ENCODE measurements at places on chromosomes 1 and 21. TPM values are rescaled to one million over a fixed set of nuclear protein-coding genes. Genes with fewer than 3 reads are reported as not detected.

- DNase-seq = no peak
These were observed 78.7 kb upstream of the ATP1B1 start for GRCh38 chr1:169027607-169028320.

DNA sequence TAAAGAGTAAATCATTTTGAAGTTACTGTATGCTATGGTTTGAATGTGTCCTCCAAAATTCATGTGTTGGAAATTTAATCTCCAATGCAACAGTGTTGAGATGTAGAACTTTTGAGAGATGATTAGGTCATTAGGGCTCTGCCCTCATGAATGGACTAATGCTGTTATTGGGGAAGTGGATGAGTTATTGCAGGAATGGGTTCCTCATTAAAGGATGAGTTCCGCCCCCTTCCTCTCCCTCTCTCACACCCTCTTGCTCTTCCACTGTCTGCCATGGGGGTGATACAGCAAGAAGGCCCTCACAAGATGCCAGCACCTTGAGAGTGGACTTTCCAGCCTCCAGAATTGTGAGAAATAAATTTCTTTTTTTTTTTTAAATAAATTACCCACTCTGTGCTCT is 97.6 kb downstream of the ATP1A1 start:
- no peak for DNase-seq

DNA sequence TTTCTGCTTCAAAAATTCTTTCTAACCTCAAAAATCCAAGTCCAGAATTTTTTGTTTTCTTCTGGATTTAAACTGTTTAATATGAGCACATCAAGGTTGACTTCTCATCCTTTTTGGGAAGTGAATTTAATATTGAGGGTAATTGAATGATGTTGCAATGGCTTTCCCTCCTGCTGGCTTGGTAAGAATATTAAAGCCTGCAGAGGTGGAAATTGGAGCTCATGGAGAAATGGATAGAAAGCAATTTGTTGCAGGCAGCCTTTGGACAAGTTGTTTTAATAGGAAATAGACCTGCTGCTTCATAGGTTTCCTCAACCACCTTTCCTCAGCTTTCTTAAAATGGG is 124.7 kb downstream of the SYT2 start:
- no peak for DNase-seq

- no peak for DNase-seq
These were observed 308.6 kb downstream of the PTPRC start for GRCh38 chr1:198947456-198947855.

DNA sequence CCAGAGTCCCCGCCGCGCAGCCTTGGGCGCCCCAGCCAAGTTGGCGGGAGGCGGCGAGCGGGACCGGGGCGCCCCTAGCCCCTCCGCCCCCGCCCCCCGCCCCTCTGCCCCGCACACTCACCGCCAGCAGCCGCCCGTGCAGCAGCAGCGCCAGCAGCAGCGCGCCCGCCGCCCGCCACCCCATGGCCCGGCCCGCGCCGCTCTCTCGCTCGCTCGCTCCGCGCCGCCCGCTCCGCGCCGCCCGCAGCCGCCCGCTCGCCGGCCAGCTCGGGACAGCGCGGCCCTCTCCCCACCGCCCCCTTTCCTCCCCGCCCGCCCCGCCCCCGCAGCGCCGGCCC is at the start of gene HSPG2:
TSS of gene HSPG2 (minus strand) at position 277 of the 338 bp plus-strand sequence. CDS start at position 184, 93 bp downstream.
- no peak for DNase-seq

DNA sequence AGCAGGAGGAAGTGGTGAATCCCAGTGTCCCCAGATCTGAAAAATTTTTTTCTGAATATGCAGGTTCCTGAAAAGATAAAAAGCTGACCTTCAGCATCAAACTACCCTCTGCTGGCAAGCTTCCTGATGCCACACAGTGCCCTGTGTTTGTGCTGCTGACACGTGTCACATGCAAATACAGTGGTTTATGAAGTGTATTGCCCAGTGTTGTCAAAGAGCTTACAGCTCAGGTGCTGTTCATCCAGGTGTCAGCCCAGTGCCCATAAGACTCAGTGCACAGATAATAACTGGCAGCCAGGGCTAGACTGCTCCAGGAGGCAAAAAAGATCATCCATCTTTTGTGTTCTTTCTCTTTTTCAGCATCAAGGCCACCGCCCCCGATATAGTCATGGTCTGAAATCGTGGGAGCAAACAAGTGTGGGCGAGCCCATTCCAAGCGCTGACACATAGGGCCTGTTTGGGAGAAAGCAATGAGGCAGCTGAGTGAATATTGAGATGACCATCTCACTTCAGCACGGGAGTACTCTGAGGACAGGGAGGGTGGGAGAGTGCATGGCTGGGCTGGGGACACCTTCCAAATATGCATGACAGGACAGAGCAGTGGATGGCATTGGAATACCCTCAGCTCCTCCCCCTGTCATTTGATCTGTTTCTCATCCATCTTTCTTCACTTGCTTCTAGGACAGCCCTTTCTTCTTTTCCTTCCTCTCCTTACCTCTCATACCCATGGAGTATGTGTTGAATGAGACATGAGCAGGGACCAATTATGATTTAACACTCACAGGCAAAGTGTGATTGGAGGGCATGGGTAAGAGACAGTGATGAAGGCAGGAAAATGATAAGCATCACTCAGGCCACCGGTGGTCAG is 6.4 kb upstream of the KCNK1 start:
- no peak for DNase-seq

- DNase-seq = peak; percentile 42
These were observed 88.8 kb downstream of the STUM start for GRCh38 chr1:226637147-226637935.

DNA sequence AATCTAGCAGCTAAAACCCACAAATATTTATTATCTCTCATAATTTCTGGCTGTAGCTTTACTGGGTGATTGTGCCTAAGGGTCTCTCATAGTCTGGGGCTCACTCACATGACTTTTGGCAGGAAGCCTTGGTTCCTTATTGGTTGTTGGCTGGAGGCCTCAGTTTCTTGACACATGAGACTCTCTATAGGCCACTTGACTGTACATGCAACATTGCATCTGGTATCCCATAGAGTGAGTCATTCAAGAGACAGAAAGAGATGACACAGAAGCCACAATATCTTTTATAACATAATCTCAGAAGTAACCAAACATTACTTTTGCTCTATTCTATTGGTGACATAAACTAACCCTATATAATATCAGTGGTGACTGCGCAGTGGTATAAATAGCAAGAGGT is 128.5 kb upstream of the HNRNPU start:
- no peak for DNase-seq

- DNase-seq = no peak
These were observed at the start of gene AGRN for GRCh38 chr1:1020000-1020404. Gene AGRN, plus strand, starts transcription at chr1:1020120. Its CDS starts 53 bp downstream, at chr1:1020173.

Gene OR2T33
- total RNA-seq = not detected

Gene SIPA1L2
- total RNA-seq = 7.8 TPM

Gene LYPD8
- total RNA-seq = not detected

Gene VCAM1
- total RNA-seq = not detected
